ENCODE measurements at places on chromosomes 7 and 10.
A peak's percentile ranks its signal among the peaks of the same experiment; 100 is the strongest.

- DNase-seq, result no peak
Observed at GRCh38 chr7:82359426-82359825, 84.2 kb downstream of the CACNA2D1 start.

DNA sequence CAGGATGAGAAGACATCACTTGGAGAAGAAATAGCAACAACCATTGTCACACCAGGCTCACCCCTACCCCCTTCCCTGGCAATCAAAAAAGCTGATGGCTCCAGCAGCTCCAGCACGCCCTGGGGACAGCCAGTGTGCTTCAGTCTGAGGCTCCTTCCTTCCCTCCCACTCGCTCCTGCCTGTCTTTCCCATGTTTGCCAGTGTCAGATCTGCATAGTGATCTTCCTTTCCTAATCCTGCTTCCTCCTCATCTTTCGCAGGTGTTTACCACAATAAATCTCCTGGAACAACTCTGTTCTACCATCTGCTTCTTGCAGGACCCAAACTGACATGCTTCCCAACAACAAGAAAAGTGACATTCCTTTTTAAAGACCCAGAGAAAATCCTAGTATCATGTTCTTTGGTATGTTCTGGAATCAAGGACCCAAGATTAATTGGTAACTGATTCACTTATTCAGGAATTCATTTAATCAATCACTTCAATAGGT, 57.1 kb downstream of the STEAP1B start:
- DNase-seq, result no peak

GRCh38 chr7:24821045-24821753, 63.9 kb upstream of the GSDME start:
- peak; percentile 72 for DNase-seq

DNA sequence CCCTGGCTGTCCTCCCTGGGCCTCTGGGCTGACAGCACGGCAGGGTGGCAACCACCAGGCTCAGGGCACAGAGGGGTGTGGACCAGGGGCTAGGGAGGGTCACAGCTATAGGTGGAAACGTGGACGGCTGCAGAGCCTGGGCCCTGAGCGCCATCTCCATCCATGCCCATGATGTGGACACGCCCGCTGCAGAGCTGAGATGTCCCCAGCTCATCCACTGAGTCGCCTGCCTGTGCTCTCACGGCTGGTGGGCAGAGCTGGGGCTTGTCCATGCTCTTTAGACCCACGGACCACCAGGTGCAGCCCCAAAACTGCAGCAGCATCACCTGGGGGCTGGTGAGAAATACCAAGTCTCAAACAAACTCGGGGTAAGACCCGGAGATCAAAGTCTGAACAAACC, 16.1 kb downstream of the TECPR1 start:
- no peak for DNase-seq

Measured in activated T-helper 1 cell treated with Interleukin-2 at 50 U/mL for 16 hours (primary cell).